Activated T-helper 17 cell treated with anti-CD3 and anti-CD28 coated beads, Interleukin-2, amount 50 U/mL, for 72 hours (primary cell): ENCODE measurements at places on chromosomes 1 and 21. TPM values are rescaled to one million over a fixed set of nuclear protein-coding genes. Genes with fewer than 3 reads are reported as not detected.

The SLC1A7 gene
- not detected for total RNA-seq

The BOLA1 gene
- total RNA-seq, result 26.7 TPM

The TFF3 gene
- total RNA-seq, result not detected

The MORN1 gene
- 5.3 TPM for total RNA-seq

The NBPF4 gene
- total RNA-seq, result not detected

The RAVER2 gene
- 1.5 TPM for total RNA-seq

The BCAR3 gene
- 1.9 TPM for total RNA-seq

The FCRLA gene
- total RNA-seq, result not detected

The MYCL gene
- 0.09 TPM for total RNA-seq

The ATP1A2 gene
- total RNA-seq, result not detected

The BMP8B gene
- 0.37 TPM for total RNA-seq

The PDPN gene
- total RNA-seq, result not detected

The CELA2A gene
- total RNA-seq, result not detected

The FCGR3B gene
- not detected for total RNA-seq

The ADAMTS5 gene
- total RNA-seq, result not detected

The AK5 gene
- total RNA-seq, result not detected

The LRRC3 gene
- 3.5 TPM for total RNA-seq

The MAB21L3 gene
- not detected for total RNA-seq

The WNT3A gene
- total RNA-seq, result not detected

The TCHHL1 gene
- not detected for total RNA-seq

The BCL2L15 gene
- 0.99 TPM for total RNA-seq

The TNFRSF4 gene
- total RNA-seq, result 1,007 TPM
